ENCODE measurements at places on chromosomes 11 and 22.

GRCh38 chr11:86912238-86912637 lies 43.0 kb downstream of the FZD4 start:
- no peak for DNase-seq

- DNase-seq, result peak; percentile 87
These were observed 14.5 kb downstream of the CTNND1 start for GRCh38 chr11:57776031-57776521.

- no peak for DNase-seq
These were observed 111.2 kb upstream of the FGF3 start for GRCh38 chr11:69930081-69931059.

- no peak for DNase-seq
These were observed 261.2 kb upstream of the UBASH3B start for GRCh38 chr11:122394313-122394712.

All from EH (cell line).